Hypothalamus (tissue), 51 donors: ENCODE measurements at places on chromosomes 5 and 9.

GRCh38 chr5:15598294-15598902, 98.4 kb downstream of the FBXL7 start:
- no peak for DNase-seq

GRCh38 chr9:78566948-78567675, 270.2 kb downstream of the PSAT1 start:
- no peak for DNase-seq

- no peak for DNase-seq
Measured at GRCh38 chr5:98843481-98843880, 70.0 kb downstream of the RGMB start.

GRCh38 chr5:134877159-134877558, 3.0 kb downstream of the TXNDC15 start:
- DNase-seq: no peak

GRCh38 chr5:124806373-124807077, 60.1 kb upstream of the ZNF608 start:
- DNase-seq: peak; percentile 9

GRCh38 chr9:123866497-123866896, 63.4 kb downstream of the DENND1A start:
- DNase-seq: no peak

DNA sequence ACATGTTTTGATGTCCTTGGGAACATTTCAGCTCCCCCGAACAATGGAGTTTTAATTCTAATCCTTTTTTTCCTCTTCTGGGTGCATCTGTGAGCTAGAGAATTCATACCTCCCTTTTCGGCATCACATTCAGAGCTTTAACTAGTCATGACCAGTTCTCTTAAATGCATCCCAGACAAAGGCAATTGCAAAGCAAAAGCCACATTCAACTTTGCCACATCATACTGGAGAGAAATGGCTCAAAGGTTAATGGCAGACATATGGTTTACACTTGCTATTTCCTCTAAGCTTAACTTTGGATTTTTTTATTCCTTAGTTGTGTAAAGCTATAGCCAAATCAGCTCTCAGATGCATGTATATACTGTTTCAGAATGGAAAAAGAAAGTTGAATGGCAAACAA, 153.3 kb downstream of the ESM1 start:
- DNase-seq: no peak
